ENCODE measurements at places on chromosomes 12 and 14.

GRCh38 chr14:43183916-43184315 lies 1323.2 kb downstream of the FSCB start:
- DNase-seq, result no peak

GRCh38 chr12:109609342-109609741 lies 35.7 kb downstream of the MVK start:
- DNase-seq, result no peak

- DNase-seq, result no peak
Observed at GRCh38 chr12:29694002-29694401, 89.7 kb downstream of the TMTC1 start.

GRCh38 chr14:53979747-53980642 lies 23.4 kb upstream of the BMP4 start:
- no peak for DNase-seq

- no peak for DNase-seq
Observed at GRCh38 chr14:101495827-101496775, 65.2 kb upstream of the DIO3 start.

DNA sequence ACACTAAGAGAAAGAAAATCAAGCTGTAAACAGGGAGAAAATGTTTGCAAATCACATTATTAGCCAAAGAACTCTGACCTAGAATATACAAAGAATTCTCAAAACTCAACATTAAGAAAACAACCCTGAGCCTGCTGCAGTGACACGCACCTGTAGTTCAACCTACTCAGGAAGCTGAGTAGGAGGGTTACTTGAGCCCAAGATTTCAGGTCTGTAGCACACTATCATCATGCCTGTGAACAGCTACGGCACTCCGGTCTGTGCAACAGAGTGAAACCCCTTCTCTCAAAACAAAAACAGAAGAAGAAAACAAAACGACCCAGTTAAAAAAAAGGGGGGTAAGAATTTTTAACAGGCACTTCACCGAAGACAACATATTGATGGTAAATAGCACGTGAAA lies 20.8 kb downstream of the SAV1 start:
- DNase-seq, result no peak

DNA sequence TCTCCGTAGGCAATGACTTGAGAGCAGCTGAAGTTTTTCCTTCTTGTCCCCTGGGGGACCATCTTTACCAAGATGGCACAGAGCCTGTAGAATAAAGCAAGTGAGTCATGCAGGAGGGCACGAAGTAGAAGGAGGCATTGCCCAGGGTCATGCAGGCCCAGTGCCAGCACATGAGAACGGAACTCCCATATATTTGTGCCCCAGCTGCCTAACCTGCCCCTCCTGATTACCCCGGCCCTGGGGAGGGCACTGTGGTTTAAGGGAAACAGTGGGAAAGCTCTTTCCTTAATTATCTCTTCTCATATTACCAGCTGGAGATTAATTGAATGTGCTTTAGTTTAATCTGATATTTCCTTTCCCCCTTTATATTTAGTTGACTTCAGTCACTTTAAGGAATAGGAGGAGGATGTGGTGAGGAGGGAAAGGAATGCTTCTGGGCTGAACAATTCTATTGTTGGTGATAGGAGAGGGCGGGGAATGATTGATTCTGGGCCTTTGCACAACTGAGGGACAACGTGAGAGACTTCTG lies 51.9 kb downstream of the RASSF8 start:
- DNase-seq, result no peak

DNA sequence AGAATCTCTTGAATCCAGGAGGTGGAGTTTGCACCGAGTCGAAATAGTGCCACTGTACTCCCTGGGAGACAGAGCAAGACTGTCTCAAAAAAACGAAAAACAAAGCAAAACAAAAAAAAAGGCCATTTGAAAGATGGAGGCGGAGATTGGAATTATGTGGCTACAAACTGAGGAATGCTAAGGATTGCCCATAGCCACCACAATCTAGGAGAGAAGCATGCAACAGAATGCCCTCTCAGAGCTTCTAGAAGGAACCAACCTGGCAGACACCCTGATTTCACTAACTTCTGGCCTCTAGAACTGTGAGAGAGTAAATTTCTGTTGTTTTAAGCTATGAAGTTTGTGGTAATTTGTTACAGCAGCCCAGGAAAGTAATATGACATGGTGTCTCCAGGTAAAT lies 50.1 kb upstream of the LIMA1 start:
- no peak for DNase-seq

GRCh38 chr12:116183741-116184141 lies 93.8 kb downstream of the MED13L start:
- no peak for DNase-seq

DNA sequence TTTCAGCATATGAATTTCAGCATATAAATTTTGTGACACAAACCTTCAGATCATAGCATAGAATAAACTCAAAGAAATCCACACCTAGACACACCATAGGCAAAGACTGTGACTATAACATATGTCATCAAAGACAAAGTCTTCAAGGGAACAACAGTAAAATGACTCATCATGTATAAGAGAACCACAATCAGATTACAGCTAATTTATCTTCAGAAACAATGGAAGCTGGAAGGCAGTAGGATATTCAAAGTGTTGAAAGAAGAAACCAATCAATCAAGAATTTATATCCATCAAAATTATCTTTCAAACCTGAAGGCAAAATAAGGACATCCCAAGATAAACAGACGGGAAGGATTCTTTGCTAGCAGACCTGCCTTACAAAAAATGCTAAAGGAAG lies 29.0 kb downstream of the DLK1 start:
- no peak for DNase-seq

- DNase-seq, result no peak
Observed at GRCh38 chr12:114238808-114239207, 167.1 kb downstream of the TBX5 start.

Data from activated naive CD8-positive, alpha-beta T cell treated with anti-CD3 and anti-CD28 coated beads, Interleukin-2, amount 50 U/mL, for 16 hours (primary cell).